ENCODE measurements at places on chromosomes 6 and 20. TPM values are rescaled to one million over a fixed set of nuclear protein-coding genes. Genes with fewer than 3 reads are reported as not detected.

- no peak for DNase-seq
Measured at GRCh38 chr6:22363714-22364239, 66.9 kb upstream of the PRL start.

GRCh38 chr6:14828201-14828611, 417.7 kb upstream of the JARID2 start:
- no peak for DNase-seq

Gene STMN3
- 18.5 TPM for polyA plus RNA-seq

- peak; percentile 18 for DNase-seq
Measured at GRCh38 chr20:15895126-15895525, 678.1 kb downstream of the KIF16B start.

Gene COL10A1
- polyA plus RNA-seq = 0.95 TPM

DNA sequence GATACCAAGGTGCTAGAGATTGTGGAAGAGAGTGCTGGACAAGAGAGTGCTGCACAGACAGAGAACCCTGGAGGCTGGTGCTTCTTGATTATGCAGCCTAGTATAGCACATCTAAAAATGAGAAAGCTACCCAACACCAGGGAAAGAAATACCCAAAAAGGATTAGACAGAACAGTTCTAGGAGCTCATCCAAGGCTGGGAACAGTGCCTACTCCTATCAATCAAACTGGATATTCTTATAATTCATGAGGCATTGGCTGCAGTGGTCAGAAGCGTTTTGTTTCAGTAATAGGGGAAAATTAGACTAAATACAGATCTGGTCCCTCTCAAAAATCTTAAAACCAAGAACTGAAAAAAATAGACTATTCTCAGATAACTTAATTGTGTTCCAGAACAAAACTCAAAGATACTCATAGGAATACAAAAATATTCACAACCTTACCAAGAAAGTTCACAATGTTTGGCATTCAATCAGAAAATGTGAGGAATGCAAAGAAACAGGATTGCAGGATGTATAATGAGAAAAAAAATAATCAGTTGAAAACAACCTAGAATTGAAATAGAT, 222.9 kb downstream of the EPHA7 start:
- DNase-seq = no peak

DNA sequence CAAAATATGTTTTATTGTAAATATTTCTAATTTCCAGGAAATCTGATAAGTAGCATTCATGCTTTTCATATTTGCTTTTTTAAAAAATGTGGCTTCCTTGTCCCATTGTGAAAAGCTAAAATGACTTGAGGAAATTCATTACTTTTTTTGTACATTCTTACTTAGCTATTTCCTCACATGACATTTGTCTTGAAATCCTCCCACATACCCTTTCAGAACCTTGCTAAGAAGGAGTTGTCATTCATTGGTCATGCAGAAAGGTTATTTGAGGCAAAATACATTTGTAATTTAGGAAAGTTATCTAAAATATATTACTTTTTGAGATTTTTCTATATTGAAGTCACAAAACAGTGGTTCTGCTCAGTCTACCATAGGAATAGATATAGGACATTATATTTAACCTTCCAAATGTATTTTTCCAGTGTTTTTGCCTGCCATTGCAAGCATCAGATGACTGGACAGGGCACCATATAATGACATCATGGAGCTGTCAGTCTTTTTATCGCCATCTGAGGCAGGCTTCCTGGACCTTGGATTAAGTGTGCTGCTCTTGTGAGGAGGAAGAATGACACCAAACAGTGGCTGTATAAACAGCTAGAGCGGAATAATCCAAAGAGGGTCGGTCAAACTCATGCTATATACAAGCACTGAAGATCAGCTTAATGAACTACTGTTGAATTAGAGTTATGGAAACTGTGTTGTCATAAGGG, 109.4 kb upstream of the HCRTR2 start:
- DNase-seq = no peak

Gene RIMS4
- not detected for polyA plus RNA-seq

Gene STK35
- polyA plus RNA-seq = 6.9 TPM

- no peak for DNase-seq
Measured at GRCh38 chr6:8905757-8906156, 470.4 kb upstream of the SLC35B3 start.

Gene SNAP25
- polyA plus RNA-seq = 0.09 TPM

DNA sequence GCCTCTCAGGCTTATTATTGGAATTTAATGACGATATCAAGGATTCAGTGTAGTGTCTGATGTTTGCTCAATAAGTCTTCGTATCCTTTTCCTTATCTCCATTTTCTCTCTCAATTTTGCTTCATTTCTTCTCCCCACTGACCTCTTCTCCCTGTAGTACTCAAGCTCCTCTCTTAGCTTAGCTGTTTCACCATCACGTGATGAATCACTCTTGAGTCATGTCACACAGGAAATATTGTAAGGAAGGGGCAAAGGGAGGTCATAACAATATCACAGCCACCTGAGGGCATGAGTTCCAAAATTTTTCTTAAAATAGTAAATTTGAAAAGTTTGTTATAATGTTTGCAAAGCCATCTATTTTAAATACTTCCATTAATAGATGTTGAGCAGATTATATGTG, 392.2 kb upstream of the MARCKS start:
- peak; percentile 80 for DNase-seq

- no peak for DNase-seq
Measured at GRCh38 chr20:57831326-57831992, 121.6 kb upstream of the PMEPA1 start.

DNA sequence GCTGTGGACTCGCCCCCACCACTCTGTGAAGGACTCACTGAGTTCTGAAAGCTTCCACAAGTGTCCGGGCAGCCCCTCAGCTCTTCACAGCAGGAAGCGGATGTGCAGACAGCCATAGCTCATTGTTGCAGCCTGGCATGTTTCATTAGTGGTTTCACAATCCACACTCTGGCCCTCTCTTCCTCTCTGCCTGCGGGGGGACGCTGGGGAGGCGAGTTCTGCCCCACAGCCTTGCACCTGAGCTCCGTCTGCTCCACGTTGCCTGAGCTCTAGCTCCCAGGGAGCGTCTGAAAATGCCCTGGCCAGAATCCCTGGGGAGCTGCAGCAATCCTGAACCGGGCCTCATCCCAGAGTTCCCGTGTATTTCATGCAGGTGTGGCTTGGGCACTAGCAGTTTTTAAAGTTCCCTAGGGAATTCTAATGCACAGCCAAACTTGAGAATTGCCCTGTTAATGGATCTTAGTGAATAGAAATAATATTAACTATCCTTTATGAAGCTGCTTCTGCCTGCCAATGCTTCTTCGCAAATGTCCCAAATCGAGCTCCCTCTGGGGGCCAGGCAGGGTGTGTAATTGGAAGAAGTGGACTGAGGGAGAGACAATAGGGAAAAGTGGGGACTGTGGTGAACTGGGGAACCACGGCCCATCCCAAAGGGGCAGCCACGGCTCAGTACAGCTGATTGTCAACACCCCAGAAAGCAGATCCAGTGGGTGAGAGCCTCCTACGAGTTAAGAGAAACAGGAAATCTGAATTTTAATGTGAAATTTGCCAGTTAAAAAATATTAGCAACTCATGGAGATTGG, 51.5 kb downstream of the CTCFL start:
- no peak for DNase-seq

- peak; percentile 87 for DNase-seq
Measured at GRCh38 chr6:157235600-157236039, 87.7 kb downstream of the TMEM242 start.

DNA sequence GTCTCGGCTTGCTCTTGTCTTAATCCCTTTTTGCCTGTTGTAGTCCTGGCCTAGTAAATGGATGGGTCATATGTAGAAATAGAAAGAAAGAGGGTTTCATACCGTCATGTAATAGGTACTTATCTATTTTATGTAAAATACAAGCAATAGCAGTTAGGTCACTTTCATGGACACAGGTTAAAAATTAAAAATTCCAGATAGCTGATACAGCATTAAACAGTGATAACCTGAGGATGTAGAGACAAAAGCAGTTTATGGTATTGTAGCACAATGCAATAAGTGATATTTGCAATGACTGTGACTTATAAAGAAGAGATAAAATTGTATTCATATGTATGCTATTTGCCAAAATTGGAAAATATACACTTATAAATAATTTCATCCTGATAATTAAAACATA, 96.9 kb downstream of the CCDC170 start:
- no peak for DNase-seq

GRCh38 chr6:132968419-132968950, 154.1 kb downstream of the RPS12 start:
- DNase-seq = no peak

- no peak for DNase-seq
Measured at GRCh38 chr6:162684961-162685360, 42.6 kb downstream of the PRKN start.

Gene PTGIS
- 114 TPM for polyA plus RNA-seq

GRCh38 chr6:147022041-147022440, 182.2 kb upstream of the STXBP5 start:
- peak; percentile 11 for DNase-seq

Gene ERVFRD-1
- polyA plus RNA-seq = not detected

DNA sequence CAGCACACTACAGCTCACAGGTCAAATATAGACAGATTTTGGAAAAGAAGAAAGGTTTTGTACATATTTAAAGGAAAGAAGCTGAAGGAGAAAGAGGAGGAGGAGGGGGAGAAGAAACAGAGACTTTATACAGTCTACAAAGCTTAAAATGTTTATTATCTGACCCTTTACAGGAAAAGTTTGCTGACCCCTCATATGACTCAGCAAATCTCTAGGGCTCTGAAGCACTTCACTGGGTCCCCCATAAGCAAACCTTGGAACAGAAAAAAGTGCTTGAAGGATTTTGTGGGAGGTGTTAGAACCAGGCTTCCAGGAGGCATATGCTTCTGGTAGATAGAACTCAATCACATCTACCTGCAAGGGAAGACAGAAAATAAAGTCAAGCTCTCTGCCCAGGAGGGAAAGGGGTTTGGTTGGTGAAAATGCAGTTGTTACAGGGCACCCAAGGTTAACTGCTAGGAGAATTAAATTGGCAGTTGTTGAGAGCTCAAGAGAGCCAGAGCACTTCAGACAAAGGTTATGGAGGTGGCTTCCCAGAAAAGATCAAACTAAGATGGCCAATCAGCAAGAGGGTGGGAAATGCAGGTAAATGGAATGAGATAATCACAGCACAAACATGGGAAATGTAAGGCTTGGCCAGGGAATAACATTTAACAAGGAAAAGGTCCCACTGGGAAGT, 207.4 kb upstream of the SGK1 start:
- no peak for DNase-seq

DNA sequence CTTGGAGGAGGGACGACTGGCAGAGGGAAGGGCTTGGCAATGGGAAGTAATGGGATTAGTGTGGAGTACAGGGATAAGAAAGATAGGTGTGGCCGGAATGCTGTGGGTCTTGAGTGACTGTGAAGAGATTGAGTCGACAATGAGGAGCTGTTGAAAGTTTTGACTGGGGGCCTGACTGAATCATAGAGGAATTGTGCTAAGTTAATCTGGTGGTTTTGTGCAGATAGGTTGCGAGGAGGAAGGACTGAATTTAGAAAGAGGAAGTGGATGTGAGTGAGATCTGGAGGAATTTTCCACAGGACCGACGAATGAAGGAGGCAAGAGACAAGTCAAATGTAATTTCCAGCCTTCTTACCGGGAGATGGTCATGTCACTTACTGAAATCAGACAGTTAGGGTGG, 143.9 kb upstream of the RALGAPA2 start:
- DNase-seq = no peak

DNA sequence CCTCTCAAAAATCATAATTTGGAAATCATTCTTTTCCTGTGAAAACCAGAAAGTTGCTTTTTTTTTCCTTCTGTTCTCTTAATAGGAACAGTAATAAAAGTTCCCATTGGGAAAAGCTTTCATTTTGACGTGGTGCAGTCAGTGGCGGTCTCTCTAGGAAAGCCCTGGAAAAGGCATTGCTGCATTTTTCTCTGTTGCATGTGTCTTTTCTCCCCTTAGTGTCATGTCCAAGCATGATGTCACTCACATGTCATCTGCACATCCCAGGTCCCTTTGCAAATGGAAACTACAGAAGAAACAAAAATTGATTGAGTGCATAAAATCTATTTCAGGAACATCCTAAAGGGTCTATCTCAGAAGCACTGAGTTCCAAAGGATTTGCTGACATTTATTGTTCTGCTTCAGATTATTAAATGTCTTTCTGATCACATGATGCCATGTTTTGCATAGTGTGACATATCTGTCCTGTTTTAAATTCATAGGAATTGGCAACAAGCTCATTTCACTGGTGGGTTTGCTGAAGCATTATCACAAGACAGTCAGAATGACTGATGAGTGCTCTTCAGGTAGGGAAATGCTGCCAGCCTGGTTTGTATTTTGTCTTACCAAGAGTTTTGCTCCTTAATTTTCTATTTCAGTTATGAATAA, 208.7 kb downstream of the SOX4 start:
- DNase-seq = no peak

Gene NR2E1
- polyA plus RNA-seq = not detected

GRCh38 chr6:25612666-25613065, 39.3 kb upstream of the SCGN start:
- no peak for DNase-seq

Gene SDCBP2
- 4.2 TPM for polyA plus RNA-seq

Gene PRICKLE4
- not detected for polyA plus RNA-seq

Gene LINC00237
- not detected for polyA plus RNA-seq

- no peak for DNase-seq
Measured at GRCh38 chr6:146305092-146305491, 238.5 kb upstream of the RAB32 start.

GRCh38 chr20:31260326-31260932, 3.0 kb downstream of the DEFB115 start:
- peak; percentile 3 for DNase-seq

Gene C20orf204
- polyA plus RNA-seq = 0.14 TPM

DNA sequence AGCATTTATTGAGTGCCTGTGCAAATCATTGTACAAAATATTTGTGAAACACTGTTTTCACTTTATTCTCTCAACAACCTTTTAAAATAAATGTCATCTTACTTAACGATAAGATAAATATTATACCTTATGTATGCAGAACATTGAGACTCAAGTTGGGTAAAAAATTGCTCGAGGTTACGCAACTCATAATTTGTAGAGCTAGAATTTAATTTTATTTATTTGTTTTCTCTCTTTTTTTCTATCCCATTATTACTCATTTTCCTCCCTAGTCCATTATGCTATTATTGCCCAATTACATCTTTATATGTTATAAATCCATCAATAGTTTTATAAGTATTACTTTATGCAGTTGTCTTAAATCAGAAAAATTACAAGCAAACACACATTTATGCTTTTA, 77.4 kb upstream of the ELOVL5 start:
- no peak for DNase-seq

DNA sequence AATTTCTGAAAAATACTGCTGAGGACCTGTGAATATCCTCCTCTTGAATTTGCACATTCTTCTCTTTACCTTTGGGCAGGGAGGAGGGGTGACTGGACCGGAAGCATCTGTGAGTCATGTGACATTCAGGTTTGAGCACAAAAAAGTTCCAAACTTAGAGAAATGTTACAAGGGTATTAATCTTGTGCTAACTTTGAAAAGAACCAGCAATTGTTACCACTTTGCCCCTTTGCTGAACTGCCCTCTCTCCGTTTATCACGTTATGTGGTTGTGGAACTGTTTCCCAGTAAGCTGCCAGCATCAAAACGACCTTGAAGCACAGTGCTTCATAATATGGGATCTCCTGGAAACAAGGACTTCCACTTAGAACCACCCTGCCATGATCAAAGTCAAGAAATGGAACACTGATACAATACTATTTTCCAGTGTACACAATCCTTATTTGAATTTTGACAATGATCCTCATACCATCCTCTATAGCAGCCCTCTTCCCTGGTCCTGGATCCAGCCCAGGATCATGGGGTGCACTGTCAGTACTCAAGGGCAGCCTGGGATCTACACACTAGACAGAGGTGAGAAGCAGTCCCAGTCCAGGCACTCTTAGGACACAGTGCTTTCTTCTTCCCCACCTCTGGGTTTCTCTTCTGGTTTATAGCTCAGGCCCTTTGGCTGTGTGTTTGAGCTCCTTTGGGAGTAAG, 2.3 kb upstream of the TUBB1 start:
- no peak for DNase-seq

Gene MEI4
- 0.04 TPM for polyA plus RNA-seq

Gene GSTA2
- not detected for polyA plus RNA-seq

Gene VSTM2L
- 5.1 TPM for polyA plus RNA-seq

Measured in GM23248 (cell line).